Kidney capillary endothelial cell (primary cell): ENCODE measurements at places on chromosomes 3 and 15.

- no peak for DNase-seq
Measured at GRCh38 chr3:133152056-133152455, 113.9 kb downstream of the TMEM108 start.

DNA sequence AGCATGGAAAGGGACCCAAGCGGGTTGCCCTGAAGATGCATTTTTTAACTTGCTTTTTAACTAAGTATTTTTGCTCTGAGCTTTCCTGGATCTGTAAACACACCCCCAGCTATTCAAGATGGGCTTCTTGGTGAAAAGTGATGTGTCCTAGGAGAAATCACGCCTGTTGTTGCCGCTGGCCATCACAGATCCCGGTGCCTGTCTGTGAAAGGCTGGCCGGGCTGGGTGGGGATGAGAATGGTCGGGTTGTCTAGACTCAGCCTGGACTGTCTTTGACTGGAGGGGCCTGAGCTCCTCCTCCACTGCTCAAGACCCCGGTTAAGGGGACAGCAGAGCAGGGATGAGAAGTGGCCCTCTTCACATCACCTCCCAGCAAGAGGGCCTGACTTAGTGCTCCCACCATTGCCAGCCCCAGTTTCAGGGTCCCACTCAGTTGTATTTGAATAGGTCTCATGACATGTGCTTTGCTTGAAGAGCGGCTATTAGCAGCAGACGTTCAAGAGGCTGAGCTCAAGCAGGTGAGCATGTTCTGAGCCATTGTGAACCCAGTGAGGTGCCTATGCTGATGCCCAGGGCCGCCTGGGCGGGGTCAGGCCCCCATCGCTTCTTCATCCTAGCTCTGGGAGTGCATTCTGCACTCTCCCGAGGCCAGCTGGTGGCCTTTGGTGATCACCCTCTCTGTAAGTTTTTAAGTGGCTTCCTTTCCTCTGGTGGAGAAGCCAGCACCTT lies 79.9 kb downstream of the IGF1R start:
- DNase-seq = no peak

- DNase-seq = no peak
Measured at GRCh38 chr3:100081986-100082692, 32.2 kb downstream of the FILIP1L start.

DNA sequence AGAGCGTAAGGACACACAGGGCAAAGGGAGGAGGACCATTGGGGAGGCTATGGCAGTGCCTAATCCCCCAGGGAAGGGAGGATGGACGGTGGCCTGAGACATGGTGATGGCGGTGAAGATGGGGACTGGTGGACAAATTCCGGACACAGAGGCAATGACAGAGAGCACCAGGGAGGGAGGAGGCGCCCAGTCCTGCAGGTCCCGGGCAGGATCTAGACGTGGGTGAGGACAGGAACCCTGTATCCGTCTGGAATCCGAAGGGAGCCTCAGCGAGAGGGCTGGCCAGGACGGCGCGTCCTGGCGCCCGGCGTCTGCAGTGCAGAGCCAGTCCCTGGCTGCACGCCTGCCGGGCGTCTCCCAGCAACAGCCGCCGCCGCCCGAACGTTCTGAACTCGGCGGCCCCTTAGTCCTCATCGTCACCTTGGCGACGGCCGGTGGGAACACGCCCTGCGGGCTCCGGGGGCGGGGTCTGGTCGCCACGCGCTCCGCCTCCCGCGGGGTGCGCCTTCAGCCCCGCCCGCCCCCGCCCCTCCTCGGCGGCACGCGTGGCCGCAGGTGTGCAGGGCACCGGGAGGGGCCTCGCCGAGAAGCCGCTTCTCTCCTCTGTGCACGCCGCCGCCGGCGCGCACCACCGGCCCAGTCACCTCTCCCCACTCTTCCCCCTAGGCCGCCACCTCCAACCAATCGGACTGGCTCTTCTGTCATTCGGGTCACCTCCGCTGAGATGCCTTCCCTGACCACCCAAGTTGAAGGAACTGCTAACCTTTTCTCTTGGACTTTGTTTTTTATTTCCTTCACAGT lies 11.6 kb downstream of the XIRP1 start:
- DNase-seq = peak; percentile 93

- DNase-seq = no peak
Measured at GRCh38 chr3:105965384-105965783, 96.6 kb upstream of the CBLB start.
